ENCODE measurements at places on chromosomes 12 and 14.
A peak's percentile ranks its signal among the peaks of the same experiment; 100 is the strongest.

DNA sequence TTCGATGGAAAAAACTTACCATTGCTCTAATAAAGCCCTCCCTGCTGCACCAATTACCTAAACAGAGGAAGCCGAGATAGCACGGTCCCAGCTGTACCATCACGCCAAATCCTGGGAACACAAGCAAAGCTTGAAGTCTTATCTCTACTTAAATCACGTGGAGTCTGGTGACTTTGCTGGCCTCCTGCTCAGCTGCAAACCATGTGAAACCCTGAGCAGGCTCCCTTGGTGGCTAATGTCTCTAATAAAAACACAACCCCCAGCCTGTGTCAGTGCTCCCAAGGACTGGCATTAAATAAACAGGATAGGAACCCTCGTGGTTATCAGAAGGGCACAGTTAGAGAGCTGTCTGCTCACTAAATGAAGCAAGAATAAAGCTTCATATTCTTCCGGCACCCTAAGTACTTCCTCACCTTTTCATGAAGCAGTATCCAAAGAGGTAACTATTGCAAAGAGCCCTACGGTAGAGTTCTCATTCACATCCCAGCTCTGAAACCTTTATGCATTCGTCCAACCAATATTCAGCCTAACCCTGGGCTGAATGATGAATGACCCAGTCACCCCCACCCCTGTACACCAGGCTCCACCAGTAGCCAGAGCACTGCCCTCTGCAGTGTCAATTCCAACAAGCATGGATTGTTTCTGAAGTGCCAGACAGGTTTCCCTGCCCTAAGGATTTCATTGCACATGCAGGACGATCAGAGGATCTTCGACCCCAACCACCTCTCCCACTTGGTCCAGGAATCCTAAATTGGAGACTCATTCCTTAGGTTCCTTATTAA, 452.7 kb upstream of the TMPO start:
- DNase-seq, result no peak

DNA sequence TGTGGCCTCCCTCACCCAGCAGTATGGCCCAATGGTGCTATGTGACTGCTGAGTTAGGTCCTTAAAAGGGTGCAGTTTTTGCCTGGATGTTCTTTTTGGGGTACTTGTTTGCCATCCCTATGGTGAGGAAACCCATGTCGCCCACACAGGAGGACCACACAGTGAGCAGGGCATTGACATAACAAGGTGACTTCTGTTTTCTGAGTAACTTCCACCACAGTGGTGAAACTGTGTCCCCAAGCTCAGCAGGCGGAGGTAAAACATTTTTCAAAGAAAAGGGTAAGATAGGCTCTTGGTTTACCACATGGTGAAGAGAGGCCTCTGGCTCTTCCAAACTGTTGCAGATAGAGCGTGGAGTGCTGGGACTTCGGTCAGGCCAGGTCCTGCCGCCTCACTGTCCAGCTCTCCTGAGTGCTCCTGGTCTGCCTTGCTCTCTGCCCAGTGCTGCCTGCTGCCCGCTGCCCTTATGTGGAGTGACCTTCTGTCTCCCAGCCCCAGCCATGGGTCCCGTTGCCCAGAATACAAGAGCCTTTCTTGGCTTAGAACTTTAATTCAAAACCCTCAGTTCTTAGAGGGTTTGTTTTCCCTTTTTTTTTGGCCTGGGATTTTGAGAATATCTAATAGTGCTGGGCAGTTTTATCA, 54.0 kb downstream of the TRAF3 start:
- no peak for DNase-seq

DNA sequence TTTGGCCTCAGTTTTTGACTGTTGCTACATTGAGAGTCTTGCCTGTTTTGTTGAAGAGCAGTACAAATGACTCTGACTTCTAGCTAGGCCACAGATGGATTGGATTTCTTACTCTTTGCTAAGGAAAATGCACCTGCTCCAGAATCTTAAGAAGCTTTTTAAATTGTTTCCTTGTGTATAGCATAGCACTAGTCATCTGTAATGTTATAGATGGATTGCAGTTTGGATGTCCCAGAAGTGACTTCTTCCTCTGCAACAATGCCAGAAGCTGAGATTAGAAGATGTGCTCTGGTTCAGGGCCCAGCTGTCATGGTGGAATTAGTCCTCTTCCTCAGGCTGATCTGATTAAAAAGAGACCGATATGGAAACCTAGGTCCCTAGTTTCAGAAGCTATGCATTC, 67.9 kb downstream of the DAAM1 start:
- no peak for DNase-seq

DNA sequence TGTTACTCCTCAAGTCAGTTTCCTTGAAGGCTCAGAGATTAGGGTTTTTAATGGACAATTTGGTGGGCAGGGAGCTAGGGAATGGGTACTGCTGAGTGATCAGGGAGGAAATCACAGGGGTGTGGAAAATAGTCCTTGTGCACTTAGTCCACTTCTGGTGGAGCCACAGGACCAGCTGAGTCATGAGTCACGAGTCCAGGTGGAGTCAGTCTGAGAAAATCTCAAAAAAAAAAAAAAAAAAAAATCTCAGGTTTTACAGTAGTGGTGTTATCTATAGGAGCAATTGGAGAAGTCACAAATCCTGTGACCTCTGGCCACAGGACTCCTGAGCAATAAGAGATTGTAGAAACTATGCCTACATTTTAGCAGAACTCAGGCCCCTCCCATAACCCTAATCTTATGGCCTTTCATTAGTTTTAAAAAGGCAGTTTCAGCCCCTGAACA, 28.2 kb upstream of the AMN1 start:
- no peak for DNase-seq

DNA sequence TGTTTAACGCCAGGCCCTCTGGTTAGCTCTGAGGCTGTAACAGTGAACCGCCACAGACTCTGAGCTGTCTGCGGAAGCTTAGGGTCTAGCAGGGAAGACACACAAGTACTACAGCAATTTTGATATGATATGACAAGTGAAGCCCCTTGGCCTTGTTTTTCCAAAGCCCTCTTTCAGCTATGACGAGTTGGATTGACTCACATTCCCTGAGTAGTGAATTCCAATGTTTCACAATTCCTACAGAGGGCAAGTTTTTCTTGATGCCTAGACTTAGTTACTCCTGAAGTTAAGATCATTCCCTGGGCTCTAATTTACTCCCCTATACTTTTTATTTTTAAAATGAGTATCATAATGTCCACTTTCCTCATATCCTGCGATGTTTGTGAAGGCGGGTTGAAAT, 53.3 kb upstream of the CISTR start:
- no peak for DNase-seq

- no peak for DNase-seq
These were observed 92.1 kb downstream of the ESR2 start for GRCh38 chr14:64201921-64202545.

DNA sequence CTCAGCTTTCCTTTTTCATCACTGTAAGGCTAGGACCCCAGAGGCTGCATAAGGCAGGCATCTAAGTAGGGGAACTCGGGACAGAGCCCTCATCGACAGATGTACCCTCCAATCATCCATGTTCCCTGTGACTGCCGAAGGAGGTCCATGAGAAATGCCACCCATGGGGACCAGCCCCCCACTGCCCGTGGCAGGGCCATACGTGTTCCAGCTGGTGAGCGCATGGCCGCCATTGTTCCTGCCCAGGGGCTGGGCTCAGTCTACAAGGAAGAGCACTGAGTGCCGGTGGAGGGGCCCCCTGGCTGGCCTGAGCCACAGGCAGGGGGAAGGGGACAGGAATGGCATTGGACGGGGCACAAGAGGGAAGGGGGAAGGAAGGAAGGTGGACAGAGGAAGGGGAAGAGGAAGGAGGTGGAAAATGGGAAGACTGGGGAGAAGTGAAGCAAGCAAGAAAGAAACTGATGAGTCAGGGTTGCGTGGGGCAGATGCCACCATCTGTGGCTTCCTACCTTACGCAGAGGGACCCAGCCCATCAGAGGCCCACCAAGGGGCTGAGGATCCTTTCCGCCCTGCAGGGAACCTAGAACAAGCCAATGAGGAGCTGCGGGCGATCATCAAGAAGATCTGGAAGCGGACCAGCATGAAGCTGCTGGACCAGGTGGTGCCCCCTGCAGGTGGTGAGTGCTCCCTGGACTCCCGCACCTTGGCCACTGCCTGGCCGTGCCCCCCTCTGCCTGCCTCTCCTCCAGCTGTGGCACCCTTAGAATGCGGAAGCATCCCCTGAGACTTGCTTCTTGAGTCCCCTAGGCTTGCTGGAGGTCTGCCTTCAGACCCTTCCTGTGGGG, 120.6 kb upstream of the FKBP4 start:
- no peak for DNase-seq

- DNase-seq, result no peak
These were observed 2.1 kb downstream of the SOX5 start for GRCh38 chr12:23947395-23947794.

GRCh38 chr12:116389990-116390389, 112.5 kb upstream of the MED13L start:
- no peak for DNase-seq

DNA sequence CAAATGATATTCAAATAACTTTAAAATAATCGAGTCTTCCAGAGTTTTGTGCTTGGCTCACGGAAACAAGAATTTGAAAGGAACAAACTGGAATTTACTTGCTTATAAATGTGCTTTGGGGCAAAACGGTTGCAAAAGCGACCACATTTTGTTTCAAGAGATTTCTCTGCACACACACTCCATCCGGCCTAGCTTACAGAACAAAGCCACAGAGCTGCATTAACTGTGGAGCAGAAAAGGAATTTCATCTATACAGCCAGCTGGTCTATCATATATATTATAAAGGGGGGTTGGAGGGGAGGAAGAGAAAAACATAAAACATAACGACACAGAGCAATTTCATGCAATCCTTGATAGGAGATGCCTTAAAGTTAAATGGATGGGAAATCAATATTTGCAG, 153.0 kb downstream of the MYRFL start:
- no peak for DNase-seq

DNA sequence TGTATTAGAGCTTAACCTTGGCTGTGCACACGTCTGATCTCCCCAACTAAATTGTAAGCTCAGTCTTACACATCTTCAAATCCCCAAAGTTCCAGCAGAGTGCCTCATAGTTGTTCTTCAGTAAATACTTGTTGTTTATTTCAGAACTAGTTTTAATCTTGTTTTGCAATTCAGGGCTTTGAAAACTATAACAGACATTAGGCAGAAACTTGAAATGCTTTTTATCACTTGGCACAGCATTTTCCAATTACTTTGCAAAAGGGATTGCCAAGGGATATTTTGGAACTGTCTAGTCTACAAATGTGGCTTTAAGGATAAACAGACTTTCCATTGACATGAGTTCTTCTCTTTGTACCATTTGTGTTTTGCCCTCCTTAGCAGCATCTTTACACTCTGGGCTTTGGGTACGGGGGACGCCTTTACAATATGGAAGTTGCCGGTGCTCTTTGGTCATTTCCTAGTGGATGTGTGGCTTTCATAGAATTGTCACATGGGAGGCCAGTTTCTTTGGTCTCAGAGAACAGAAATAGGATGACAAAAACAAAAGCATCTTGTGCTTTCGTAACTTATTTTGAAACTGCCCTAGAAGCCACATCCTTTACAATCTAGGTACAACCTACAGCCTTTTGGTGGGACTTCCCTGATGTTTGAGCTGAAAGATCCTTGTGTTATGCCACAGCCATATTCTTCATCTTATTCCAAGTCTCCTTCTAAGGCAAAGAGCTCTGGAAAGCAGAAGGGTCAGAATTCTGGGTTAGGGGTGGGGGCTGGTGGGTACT, 96.9 kb downstream of the NPAS3 start:
- no peak for DNase-seq

DNA sequence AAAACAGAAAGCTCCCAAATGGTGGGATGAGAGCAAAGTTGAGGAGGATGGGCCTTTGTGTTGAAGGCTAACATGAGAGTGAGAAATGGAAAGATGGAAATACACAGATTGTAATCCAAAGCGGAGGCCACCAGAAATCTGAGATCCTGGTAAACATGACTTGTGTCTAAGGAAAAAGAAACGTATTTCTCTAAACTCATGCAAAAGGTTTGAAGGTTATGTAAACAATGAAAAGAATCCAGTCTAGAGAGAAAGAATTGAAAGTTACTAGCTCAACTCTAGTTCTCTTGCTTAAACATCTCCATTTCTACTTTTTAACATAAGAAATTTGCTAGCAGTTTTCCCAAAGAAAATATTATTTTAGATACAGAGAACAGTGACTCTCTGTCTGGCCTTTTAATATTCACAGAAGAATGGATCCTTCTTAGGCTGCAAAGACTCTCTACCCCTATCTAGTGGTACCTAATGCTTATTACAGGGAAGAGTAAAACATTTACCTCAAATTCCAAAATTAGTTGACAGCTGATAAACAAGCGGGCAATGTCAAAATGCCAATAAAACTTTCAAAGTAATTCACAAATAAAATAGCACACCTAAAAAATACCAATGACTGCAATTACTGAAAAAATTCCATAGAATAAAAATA, 75.8 kb upstream of the SOX5 start:
- no peak for DNase-seq

- DNase-seq, result no peak
These were observed 11.9 kb downstream of the MED13L start for GRCh38 chr12:116265351-116266147.

GRCh38 chr14:74346341-74346740, 1.9 kb upstream of the VRTN start:
- DNase-seq, result no peak

- peak; percentile 46 for DNase-seq
These were observed 33.8 kb downstream of the CREBL2 start for GRCh38 chr12:12645485-12645884.

- DNase-seq, result no peak
These were observed 55.2 kb downstream of the SLC25A21 start for GRCh38 chr14:37116933-37117849.

- no peak for DNase-seq
These were observed 1083.8 kb downstream of the FLRT2 start for GRCh38 chr14:86613786-86614185.

- peak; percentile 38 for DNase-seq
These were observed 4.9 kb upstream of the MTA1 start for GRCh38 chr14:105414456-105415371.

- DNase-seq, result no peak
These were observed 17.2 kb downstream of the WSCD2 start for GRCh38 chr12:108146035-108146893.

DNA sequence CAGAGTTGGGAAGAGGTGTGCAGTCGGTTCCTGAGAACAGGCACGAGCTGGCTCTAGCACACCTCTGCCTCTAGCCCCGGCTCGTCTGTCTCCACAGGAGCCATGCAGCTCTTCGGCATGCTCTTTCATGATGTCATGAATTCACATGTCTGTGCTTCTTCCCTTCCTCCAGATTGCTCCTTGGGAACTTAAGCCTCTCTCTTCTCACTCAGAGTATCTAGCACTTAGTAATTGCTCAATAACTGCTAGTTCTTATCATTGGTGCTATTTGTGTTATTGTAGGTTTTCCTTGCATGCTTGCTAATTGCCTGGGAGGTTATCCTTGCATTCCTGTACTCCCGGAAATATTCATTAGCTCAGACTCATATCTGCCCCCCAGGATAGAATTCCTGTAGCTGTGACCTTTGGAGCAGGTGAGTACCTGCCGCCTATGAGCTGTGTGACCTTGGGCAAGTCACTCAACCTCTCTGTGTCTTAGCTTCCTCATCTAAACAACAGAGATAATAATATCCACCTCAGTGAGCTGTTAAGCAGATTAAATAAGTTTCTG, 19.5 kb downstream of the FAM181A start:
- DNase-seq, result no peak

GRCh38 chr12:27898022-27898421, 74.5 kb downstream of the PTHLH start:
- no peak for DNase-seq

All from CD8-positive, alpha-beta T cell (primary cell).